Trophoblast cell (in vitro differentiated cells and primary cell): ENCODE measurements at places on chromosomes 2 and 18.

GRCh38 chr2:105468582-105469042 lies 69.8 kb upstream of the FHL2 start:
- DNase-seq: no peak

GRCh38 chr2:40304340-40304739 lies 147.6 kb downstream of the SLC8A1 start:
- DNase-seq: no peak

DNA sequence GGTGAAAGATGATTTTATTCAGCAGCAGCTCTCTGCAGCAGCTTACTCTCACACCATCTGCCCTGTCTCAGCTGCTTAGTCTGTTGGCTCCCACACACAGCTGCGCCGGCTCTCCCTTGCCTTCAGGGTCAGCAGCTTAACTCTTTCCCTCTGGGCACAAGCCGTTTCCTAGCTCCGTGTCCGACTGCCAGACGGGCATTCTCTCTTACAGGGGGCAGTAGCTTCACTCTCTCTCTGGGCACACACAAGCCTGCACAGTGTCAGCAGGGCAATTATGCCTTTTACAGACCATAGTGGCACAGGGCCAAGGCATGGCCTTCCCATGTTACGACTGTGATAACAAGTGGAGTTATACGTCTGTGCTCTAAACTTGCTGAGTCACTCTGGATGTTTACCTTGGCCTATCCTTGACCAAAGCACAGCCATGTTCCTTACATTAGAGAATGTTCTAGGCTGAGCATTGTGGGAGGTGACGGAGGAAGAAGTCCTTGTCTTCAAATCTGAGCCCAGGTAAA lies 31.7 kb downstream of the PCARE start:
- DNase-seq: no peak

DNA sequence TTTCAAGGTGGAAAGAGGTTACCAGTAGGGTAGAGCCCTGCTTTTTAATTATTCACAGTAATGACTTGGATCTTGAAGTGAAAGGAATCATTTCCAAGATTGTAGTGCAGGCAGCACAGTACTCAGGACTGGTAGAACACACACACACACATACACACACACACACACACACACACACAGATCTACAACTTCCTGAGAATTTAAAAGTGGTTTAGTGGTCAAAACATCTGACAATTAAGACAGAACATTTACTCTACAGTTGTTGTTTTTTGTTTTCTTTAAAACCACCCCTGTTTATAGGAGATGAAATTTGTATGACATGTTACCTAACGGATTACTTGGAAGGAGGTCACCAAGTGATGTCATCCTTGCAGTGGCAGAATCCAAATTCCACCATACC lies 146.7 kb upstream of the VRK2 start:
- no peak for DNase-seq

DNA sequence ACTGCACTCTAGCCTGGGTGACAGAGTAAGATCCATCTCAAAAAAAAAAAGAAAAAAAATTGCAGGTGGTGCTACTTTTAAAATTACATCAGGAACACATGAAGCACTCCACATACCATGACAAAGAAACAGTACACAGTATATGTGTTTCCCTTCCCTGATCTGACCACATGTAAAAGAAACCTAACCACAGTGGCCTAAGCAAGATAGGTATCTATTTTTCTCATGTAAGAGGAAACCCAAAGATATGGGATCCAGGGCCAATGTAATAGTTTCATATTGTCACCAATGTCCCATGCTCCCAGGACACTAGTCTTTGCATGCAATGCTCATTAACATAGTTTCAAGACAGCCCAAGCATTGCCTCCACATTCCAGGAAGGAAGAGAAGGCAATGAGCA lies 99.9 kb downstream of the DYM start:
- DNase-seq: peak; percentile 25
